Stimulated activated CD8-positive, alpha-beta memory T cell treated with anti-CD3 and anti-CD28 coated beads, Interleukin-4, amount 100 ng/mL, for 24 hours (primary cell): ENCODE measurements at places on chromosomes 13 and 19.

DNA sequence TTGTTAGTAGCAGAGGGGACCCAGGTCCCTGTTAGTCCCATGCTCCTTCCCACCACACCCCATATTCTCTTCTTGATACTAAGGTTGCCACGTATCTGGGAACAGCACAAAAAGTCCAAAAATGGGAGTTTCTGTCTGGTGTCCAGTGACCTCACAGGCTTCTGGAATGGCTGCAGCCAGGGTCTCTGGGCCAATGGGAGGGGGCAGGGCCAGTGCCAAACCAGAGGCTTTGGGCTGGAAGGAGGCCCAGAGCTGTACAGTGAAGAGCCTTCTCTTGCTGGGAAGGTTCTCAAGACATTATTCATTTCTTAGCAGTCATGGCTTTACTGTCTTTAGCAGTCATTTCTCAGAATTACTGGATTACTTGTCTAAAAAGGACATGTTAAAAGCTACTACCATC, 119.2 kb downstream of the FRY start:
- no peak for DNase-seq

GRCh38 chr13:28161370-28161769, 23.0 kb downstream of the PAN3 start:
- DNase-seq: no peak

DNA sequence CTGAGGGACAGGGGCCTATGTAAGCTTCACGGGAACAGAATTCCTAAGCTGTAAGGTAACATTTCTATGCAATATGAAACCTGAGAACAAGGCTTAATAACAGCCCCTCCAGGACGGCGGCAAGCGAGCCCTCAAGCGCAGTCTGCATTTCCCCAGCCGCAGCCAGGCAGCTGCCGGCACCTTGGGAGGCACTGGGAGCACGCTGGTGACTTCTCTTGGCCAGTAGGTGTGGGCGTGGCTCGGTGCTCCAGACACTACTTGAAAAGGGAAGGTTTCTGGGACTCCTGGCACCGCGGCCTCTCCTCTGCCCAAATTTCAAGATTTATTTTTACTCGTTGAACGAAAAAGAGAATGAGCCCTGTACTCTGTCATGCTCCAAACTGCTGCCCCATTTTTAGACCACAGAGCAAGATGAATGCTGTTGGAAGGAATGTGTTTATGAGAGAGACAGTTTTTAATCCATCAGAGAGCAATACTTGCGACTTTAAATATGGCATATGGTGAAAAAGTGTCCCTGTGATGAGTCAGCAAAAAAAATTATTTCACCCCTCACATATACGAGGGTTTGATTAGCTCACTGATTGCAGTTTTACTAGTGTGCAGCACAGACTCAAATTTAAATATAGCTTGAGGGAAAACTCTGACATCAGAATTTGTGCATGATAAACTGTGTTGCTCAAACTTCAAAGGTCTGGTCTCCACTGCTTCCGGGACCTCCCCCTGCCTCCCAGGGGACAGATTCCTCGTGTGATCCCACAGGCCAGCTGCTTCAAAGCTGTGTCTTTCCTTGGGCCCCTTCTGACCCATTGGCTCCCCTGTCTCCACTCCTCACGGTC, 81.2 kb downstream of the COL4A2 start:
- no peak for DNase-seq

GRCh38 chr13:72698164-72698563, 29.3 kb downstream of the MZT1 start:
- no peak for DNase-seq

GRCh38 chr13:18943273-18943672, 238.4 kb downstream of the TUBA3C start:
- DNase-seq: no peak

DNA sequence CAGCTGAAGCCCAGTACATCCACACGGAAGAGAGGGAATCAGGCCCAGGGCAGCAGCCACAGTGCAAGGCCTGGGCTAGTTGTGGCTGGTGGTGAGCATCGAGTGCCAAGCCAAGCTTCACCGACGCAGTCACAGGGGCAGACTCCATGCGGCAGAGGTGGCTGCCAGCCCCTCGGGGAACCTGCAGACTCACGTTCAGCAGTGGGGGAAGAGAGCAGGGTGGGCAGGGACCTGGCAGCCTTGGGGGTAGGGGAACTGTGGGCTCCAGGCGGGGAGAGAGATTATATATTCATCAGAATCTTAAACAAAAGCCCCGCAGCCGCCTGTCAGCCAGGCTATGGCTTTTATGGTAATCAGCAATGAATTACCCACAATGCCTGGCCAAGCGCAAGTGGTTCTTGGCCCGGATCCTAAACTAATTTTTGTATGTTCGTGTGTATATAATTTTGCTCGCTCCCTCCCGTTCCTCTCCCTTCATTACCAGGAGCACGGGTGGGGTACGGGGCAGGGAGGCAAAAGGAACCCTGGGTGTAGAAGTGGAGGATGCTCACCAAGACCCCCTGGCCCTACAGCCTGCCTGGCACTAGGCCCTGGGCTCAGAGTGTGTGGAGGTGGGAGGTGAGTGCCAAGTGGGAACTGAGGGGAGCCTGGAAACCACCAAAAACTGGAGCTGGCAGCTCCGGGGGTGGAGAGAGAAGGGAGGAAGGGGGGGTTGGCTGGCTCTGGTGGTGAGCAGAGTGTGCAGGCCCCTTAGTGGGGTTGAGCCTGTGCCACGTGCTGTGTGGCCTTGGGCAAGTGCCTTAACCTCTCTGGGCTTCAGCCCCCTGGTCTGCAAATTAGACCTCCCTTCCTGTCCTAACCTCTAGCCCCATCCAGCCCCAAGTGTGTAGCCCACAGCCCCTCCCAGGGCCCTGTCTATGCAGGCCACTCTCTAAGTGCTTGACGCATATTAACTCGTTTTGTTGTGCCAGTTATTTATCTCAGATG, 31.9 kb downstream of the PTPRS start:
- DNase-seq: no peak
